ENCODE measurements at places on chromosomes 7 and 10. TPM values are rescaled to one million over a fixed set of nuclear protein-coding genes. Genes with fewer than 3 reads are reported as not detected.

DNA sequence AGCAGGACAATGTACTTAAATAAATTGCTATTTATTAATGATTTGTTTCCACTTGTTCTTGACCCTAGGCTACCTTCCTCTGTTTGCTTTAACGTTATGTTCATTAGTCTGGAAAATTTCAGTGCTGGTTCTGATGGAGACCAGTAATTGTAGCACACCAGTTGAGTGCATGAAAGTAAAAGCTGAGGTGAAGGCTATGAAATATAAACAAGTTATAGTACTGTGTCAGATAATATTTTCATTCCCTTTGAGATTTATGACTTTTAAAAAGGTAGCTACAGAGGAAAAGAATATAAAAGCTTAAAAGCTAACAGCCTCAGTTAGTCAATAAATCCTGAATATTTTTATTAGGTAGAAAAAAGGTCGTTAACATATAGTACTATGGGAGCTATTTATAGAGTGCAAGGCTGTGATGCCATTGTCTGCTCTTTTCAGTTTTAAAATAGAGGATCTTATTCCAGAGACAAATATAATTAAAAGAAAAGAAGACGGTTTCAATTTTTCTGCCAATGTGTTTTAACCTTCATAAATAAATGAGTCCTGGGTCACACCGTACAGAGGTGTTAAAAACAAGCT, 351.8 kb upstream of the ETV1 start:
- no peak for DNase-seq

DNA sequence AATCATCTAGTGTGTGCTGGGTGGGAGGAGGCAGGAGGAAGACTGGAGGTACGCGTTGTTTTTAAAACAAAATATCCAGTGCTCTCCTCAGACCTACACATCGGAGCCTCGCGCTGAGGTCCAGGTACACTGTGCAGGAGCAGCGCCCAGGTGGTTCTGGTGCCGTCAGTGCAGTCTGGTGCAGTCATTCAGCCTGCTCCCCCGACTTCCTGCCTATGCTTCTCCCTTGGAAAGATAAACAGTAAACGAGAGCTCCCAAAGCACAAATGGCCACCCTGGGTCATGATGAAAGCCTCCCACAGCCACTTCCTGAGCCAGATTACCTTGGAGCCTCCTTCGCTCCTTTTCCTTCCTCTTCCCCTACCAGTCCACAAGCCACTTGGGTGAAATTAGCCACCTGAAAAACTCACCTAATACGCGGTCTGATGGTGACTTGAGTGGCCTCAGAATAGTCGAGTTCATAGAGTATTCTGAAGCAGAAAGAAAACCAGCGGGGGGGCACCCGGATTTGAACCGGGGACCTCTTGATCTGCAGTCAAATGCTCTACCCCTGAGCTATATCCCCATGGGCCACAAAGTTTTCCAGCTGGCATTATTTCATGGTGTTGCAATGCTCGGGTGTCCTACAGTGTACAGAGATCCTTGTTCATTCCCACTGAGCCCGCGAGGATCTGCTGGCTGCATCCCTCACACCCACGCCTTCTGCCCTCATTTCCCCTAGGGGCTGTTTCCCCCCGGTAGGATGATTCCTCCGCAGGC, 82.5 kb downstream of the ZNF467 start:
- no peak for DNase-seq

DNA sequence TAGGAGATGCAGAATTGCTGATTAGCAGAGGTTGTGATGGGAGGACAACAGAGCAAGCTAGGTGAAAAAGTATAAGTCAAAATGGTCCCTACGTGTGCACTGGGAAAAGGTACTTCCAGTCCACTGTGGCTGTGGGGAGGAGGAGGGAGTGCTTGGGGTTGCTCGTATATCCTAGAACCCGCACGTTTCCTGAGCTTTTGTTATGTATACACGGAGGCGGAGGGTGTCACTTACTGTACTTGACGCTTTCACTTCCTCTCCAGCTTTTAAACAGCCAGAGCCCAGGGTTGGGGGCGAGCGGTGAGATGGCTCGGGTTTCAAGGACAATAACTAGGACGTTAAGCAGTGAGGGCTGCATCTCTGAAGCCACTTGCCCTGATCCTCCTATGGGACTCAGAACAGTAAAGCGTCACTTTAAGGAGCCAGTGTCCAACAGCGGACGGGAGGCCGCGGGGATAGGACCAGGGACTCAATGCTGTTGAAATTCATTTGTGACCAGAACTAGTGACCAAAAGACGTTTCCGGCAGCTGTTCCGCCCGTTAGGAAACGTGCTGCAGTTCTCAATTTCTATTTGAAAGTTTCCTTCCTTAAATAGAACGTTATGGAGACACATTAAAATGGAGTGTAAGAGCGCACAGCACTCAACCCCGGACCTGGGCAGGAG, 985 bp upstream of the ETV1 start:
- DNase-seq: no peak

RPA3 gene
- total RNA-seq: 35.9 TPM

DNA sequence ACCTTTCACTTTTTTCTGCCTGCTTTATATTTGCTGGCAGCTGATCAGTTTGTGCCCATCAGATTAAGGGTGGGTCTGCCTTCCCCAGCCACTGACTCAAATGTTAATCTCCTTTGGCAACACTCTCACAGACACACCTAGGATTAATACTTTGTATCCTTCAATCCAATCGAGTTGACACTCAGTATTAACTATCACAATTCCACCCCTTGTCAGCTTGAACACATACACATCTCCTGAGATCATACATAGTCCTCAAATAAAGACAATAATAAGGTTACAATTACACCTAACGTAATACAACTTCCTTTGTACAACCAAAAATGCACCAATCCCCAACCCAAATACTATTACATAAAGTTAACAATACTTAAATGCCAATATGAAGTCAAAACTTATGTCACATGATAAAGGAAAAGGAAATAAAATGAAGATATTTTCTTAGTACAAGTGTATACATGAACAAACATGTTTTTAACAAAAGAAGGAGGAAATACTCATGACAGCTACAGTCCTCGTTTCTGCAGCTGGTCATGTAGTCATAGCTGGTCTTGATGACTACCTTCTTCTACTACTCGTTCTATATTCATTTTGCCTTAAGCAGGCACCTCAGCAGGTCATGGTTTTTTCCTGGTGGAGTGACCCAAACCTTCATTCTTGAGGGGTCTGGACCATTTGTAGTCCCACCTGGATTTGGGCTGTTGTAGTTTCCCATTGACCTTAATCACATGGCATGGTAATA, 96.7 kb upstream of the CABCOCO1 start:
- no peak for DNase-seq

- DNase-seq: no peak
Measured at GRCh38 chr10:80671847-80672246, 134.1 kb downstream of the SH2D4B start.

DNA sequence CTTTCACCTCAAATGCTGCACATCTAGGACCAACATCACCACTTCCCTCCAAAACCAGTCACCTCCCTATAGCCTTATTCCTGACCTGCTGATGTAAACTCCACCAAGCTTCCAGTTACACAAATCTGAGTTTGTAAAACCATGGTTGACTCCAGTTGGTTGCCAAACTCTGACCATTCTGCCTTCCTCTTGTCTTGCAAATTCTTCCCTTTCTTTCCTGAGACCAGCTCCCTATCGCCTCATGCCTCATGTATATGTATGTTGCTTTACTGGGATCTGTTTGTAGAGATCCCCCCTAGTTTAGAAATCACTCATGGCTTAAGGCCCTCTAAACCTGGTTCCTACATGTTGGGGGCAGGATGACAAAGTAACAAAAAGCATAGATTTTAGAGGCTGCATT, 31.3 kb downstream of the PAX2 start:
- no peak for DNase-seq

PPIA gene
- 673 TPM for total RNA-seq

- DNase-seq: no peak
Measured at GRCh38 chr7:68529221-68529620, 1069.1 kb upstream of the AUTS2 start.

- DNase-seq: no peak
Measured at GRCh38 chr10:48287417-48288391, 13.2 kb upstream of the FRMPD2 start.

TDRD1 gene
- total RNA-seq: 0.18 TPM

DNA sequence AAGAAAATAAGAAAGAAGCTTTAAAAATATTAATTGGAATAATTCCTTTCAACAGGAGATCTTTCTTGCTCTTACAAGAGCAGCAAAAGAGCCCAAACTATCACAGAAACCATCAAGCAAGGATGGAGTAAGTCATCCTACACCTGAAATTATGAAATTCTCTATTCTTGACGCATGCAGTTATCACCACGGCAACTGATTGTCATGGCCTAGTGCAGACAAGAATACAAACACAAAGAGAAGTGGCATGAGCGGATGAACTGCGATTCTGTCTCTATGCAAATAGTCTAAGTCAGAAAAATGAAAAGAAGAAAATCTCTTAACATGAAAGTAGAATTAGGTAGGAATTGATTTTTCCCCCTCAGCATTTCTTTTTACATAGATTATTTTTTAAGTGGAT, 54.8 kb upstream of the SLC35B4 start:
- DNase-seq: no peak

DNA sequence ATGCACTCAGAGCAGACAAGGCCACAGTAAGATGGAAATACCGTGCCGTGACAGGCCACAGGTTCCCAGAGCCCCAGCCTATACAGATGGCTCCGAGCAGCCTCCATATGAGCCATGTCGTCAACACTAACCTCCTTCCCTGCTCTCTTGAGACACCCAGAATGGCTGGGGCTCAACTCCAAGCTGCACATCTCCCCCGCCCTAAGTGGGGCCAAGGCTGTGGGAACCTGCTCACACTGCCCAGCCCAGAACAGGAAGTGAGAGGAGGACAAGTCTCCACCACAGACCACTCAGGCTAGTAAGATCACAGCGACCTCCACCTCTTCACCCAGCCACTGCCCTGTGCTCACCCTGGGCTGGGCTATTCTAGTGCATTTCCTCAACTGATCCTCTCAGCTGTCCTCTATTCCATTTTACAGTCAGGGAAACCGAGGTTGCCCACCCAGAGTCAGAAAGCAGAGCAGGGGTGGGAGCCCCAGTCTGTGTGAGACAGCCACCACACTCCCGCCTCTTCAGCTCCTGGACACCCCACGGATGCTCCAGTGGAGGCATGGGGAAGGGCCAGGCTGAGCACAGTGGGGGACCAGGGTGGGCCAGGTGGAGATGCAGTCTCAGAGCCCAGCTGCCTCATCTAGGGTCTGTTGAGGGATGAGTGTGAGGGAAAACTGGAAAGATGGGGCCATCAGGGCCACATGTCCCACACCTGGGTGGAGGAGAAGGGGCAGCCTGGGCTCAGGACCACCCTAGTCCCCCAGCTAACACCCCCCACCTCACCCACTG, 11.6 kb downstream of the GRID1 start:
- DNase-seq: peak; percentile 54

NOS3 gene
- total RNA-seq: 1.7 TPM

GPR146 gene
- total RNA-seq: 9.5 TPM

PTPRN2 gene
- 0.78 TPM for total RNA-seq

GRCh38 chr10:113485736-113486135, 67.1 kb upstream of the HABP2 start:
- no peak for DNase-seq

DNA sequence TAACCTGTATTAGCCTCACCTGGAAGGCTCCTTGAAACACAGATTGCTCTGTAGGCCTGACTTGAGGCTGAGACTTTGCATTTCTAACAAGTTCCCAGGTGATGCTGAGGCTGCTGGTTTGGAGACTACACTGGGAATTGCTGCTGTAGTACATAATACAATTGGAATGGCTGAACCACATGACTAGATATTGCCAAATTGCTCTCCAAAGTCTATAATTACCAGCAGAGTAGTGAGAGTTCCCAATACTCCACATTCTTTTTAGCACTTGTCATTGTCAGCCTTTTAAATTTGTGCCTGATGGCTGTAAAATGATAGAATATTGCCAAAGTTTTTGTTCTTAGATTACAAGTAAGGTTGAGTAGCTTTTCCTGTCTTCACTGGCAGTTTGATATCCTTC, 39.9 kb downstream of the PLEKHA8 start:
- no peak for DNase-seq

LLCFC1 gene
- total RNA-seq: not detected

ADAM22 gene
- 9.2 TPM for total RNA-seq

PHKG1 gene
- total RNA-seq: 2.9 TPM

DNA sequence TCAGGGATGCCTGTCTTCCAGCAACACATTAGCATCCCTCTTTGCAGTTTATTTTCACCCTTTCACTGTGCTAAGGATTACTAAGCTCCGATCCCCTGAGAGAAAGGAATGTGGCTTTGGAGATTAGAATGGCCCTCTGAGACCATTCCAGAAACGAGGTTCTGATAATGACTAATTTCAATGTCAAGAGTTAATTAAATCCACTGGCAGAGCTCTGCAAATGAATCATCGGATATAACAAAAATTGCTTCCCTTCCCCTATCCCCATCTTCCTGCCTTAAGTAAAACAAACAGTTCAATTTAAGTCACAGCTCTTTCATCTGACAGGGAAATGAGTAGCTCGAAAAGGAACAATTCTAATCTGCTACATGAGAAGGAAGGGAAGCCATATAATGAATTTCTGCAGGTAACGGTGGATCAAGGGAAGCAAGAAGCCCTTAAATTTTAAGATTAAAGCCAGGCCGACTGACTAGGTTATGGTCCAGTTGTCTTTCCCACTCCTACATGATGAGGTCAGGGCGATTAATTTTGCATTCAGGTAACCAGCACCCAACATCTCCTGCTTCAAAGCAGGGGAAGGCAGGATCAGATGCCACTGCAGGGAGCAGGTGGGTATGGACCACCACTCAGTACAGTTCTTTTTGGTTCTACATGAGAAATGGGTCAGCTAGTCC, 50.5 kb downstream of the MALSU1 start:
- DNase-seq: no peak

- no peak for DNase-seq
Measured at GRCh38 chr10:93580828-93581227, 14.4 kb downstream of the FFAR4 start.
